Activated CD8-positive, alpha-beta T cell treated with anti-CD3 and anti-CD28 coated beads for 36 hours (primary cell): ENCODE measurements at places on chromosomes 16 and 17.

GRCh38 chr17:77363821-77364361 lies 223.1 kb downstream of the SEC14L1 start:
- no peaks in the 10 kb centered on the region for H3K27me3 ChIP-seq
- peaks cover 47% of the 10 kb centered on the region for H3K4me1 ChIP-seq
- no peaks in the 10 kb centered on the region for H3K36me3 ChIP-seq
- peak overlapping the region; percentile 25 for H3K27ac ChIP-seq
- H3K4me3 ChIP-seq: peak overlapping the region; percentile 44

DNA sequence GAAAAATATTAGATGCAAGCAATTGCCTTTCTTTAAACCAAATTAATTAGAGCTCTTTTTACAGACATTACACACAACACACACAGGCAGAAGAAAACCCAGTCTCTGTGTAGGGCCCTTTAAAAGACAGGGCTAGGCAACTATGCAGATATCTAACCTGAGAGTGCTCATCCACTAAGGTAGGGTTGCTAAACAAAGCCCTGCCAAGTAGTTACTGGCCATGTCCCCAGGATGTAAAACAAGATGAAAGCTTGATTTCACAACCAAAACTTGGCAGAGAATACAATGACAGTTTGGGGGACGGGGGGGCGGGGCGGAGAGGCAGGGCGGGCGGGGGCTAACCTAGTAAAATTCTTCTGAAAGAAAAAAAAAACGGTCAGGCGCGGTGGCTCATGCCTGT lies 669.0 kb upstream of the CA10 start:
- no peak for DNase-seq
- H3K27me3 ChIP-seq: no peaks in the 10 kb centered on the region
- H3K4me3 ChIP-seq: no peak overlapping the region
- no peak overlapping the region for H3K27ac ChIP-seq
- H3K36me3 ChIP-seq: no peaks in the 10 kb centered on the region

DNA sequence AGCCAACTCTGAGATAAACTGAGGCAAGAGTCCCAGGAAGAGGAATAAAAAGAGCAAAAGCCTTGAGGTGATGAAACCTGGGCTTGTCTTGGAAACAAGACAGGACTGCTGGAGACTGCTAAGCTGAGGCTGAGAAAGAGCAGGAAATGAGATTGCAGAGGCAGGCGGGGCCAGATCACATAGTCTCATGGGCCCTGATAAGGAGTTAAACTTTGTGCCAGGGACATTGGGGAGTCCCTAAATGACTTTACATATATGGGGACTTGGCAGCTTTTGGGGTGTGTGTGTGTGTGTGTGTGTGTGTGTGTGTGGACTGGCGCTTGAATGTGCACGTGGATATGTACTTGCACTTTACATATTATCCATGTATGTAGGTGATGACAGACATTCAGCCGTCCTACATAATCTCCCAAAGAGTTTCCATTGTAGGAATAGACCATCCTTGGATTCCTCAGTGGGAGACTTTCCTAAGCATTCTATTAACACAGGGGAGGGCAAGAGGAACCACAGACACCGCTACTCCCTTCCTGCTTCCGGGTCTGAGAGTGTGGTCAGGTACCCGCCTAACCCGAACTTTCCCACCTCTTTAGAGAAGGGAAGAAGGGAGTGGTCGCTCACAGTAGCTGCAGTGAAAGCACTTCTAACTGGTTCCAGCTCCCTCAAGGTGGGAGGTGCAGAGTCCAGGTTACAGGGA lies 123.1 kb downstream of the LYRM1 start:
- peak; percentile 4 for DNase-seq
- H3K4me1 ChIP-seq: peaks cover 4% of the 10 kb centered on the region
- H3K4me3 ChIP-seq: no peak overlapping the region
- H3K27me3 ChIP-seq: peaks cover 2% of the 10 kb centered on the region
- no peak overlapping the region for H3K27ac ChIP-seq
- no peaks in the 10 kb centered on the region for H3K36me3 ChIP-seq

DNA sequence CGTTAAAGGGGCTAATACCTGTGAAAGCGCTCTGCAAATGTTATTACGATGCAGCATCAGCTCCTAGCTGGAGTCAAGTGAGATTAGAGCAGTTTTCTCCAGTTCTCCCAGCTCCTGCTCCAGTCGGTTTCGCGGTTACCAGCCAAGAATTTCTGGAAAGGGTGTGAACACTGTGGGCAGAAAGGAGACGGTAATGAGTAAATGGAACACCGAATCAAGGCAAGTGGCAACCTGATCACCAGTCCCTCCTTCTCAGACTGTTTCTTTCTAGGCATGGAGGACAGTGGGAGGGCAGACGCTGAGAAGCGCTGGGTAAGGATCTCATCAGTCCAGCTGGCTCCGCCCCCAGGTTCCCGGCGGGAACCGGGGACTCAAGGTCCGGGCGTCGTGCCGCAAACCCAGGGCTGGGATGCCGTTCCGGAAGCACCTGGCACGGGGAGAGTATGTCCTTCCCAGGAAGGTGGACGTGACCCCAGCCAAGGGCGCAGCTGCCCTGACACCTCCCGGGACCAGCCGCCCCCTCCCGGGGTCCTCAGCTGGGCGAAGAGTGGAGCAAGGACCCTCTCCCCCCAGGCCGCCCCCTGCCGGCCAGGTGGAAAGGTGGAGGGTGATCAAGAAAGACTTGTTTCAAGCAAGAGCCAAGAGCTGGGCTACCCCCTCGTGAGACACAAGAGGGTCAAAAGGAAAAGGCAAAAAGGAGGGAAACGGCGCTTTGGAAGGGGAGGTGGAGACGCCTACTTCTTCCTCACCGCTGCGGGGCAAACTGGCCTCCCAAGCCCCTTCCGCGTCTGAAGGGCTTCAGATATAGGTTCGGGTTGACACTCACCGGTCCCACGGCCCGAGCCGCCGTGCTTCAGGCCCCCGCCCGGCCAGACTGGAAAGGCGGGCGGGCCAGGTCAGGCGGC lies 481 bp downstream of the MYO19 start:
- H3K4me3 ChIP-seq: peak overlapping the region; percentile 85
- peak; percentile 53 for DNase-seq
- peak overlapping the region; percentile 99 for H3K27ac ChIP-seq
- H3K36me3 ChIP-seq: peaks cover 54% of the 10 kb centered on the region

- peak; percentile 47 for DNase-seq
- H3K36me3 ChIP-seq: peaks cover 39% of the 10 kb centered on the region
- H3K27ac ChIP-seq: peak overlapping the region; percentile 32
- H3K4me3 ChIP-seq: no peak overlapping the region
These were observed 27.2 kb downstream of the CLEC16A start for GRCh38 chr16:10971560-10971961.

- no peak overlapping the region for H3K27ac ChIP-seq
- DNase-seq: no peak
- H3K36me3 ChIP-seq: peaks cover 1% of the 10 kb centered on the region
- peaks cover 28% of the 10 kb centered on the region for H3K4me1 ChIP-seq
- H3K4me3 ChIP-seq: no peak overlapping the region
These were observed 108.1 kb downstream of the STX8 start for GRCh38 chr17:9467518-9467917.

- H3K36me3 ChIP-seq: no peaks in the 10 kb centered on the region
- H3K27me3 ChIP-seq: peaks cover 4% of the 10 kb centered on the region
- DNase-seq: no peak
- no peak overlapping the region for H3K4me3 ChIP-seq
- H3K27ac ChIP-seq: no peak overlapping the region
- H3K4me1 ChIP-seq: no peaks in the 10 kb centered on the region
These were observed 4.3 kb downstream of the RCVRN start for GRCh38 chr17:9900784-9901183.

DNA sequence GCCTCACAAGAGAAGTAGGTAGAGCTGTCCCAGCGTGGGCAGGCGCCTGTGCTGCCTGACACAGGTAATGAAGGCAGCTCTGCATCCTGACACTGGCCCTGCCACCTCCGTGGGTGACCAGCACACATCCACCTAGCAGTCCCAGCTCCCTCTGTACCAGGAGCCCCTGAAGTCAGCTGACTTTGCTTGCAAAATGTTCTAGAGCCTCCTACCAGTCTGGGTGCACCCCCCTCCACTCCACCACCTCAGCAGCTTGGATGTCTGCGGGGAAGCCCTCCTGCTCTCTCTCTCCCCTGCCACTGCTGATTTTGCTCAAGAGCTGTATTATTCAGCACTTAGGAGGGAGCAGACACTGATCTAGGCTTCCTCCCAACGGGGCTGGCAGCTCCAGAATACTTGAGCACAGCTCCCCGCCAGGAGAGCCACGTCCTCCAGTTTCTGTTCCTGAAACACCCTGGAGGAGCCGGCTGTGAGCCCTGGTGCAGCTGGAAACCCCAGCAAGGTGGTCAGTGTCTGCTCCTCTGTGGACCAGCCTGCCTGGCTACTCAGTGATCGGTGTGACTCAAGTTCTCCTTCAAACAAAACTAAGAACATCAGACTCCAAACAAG lies 1.0 kb downstream of the RNF166 start:
- DNase-seq: peak; percentile 57
- H3K27ac ChIP-seq: peak overlapping the region; percentile 92
- peaks cover 41% of the 10 kb centered on the region for H3K4me1 ChIP-seq
- H3K36me3 ChIP-seq: peaks cover 22% of the 10 kb centered on the region
- H3K27me3 ChIP-seq: no peaks in the 10 kb centered on the region

DNA sequence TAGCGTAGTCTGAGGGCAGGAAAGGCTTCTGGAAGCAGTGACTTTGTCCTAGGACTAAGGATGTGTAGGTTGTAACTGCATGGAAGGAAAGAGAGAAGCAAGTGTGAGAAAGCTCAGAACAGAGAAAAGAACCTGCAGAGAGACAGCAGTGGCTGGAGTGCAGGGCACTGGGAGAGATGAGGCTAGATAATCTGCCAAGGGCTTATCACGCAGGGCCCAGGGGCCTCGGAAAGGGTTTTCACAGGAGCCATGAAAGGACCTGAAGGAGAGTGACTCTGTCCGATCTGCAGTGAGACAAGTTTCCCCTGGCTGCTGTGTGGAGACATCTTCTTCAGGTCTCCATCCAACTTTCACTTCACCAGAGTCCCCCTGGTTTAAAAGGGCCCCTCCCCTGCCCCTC lies 7.1 kb upstream of the SRCAP start:
- no peak overlapping the region for H3K27ac ChIP-seq
- peaks cover 16% of the 10 kb centered on the region for H3K4me1 ChIP-seq
- no peaks in the 10 kb centered on the region for H3K27me3 ChIP-seq
- no peak for DNase-seq
- H3K4me3 ChIP-seq: no peak overlapping the region
